Central memory CD4-positive, alpha-beta T cell (primary cell): ENCODE measurements at places on chromosomes 13 and 19.

DNA sequence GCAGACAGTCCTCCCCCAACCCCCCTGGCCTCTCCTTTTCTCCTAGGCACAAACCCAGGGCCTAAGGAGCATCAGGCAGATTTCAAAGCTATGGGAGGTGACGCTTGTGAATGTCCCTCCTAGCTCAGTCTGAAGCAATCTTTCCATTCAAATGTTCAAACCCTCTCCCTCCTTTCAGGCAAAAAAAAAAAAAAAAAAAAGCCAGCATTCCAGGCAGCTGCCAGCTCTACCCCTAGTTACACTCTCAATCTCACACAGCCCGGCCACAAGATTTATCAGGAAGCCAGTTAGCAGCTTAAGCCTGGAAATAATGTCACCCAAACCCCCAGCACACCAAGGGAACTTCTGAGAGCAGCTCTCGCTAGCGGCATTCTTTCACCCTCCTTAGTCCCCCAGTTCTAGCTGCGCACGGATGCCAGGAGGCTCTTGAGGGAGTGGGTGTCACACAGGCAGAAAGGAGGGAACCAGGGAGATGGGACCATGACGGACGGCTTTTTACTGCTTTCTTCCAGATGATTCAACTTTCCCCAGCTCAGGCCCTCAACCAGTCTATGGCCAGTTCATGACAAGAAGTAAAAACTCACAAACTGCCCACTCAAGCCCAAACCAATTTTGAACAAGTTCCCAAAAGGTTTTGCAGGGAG, 6.3 kb downstream of the SH3GL1 start:
- no peak for DNase-seq

- DNase-seq: no peak
These were observed 29.2 kb upstream of the LAMP1 start for GRCh38 chr13:113267642-113268405.

DNA sequence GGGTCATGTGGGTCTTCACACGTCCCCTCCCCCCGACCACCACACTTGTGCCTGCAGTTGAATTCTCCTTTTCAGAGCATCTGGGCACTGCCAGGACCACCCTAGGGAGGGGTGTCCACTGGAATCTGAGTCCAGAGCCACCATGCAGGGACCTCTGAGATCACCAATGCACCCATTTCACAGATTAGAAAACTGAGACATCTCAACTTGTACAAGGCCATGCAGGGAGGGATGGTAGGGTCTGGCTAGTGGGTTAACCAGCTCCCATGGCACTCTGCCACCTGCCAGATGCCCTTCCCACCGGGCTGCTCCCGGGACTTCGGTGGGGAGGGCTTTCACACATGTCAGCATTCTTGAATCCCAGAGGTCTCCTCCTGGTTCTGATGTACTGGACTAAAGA, 44.3 kb upstream of the C19orf12 start:
- no peak for DNase-seq

GRCh38 chr13:59408738-59409137, 755.0 kb downstream of the DIAPH3 start:
- DNase-seq: no peak

DNA sequence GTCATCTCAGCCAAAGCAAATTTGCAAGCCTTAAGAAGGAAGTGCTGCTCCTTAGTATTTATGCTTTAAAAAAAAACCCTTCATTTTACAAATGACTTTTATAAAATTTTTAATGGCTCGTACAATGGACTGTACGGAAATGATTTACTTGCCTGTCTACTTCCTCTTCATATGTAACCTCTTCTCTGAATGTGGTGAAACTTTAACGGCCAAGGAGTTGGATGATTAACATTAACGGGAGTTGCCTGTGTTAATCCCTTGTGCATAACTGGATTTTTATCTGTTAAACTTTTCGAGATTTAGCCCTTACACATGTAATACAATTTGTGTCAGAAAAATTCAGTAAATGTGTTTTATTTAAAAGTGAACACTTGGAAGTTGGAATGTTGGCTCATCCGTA, 429.4 kb downstream of the TBC1D4 start:
- DNase-seq: no peak

DNA sequence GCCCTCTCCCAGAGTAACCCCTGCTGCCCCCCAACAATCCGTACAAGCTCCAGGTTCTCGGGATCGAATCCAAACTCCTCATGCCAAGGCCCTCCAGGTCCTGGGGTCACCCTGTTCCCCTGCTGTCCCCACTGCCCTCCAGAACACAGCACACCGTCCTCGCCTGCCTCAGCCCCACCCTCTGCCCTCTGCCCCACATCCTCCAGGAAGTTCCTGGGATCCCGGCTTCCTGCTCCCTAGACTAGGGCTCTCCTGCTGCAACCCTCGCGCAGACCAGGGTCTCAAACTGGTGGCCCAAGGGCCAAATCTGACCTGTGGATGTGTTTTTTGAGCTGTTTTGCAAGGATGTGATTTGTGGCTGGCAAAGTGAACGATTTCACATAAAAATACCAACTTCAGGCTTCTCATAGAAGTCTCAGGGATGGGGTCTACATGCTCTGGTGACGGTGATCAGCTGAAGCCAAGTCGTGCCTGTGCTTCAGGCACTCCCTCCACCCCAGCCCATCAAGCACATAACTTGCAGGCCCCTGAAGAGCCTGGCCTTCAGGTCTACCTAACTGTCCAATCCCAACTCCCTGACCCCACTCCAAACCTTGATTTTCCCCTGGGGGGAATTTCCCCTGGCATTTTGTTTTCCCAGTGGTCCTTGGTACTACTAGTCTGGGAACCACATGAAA, 1.8 kb downstream of the RABAC1 start:
- DNase-seq: no peak

GRCh38 chr19:51737924-51738323, 13.8 kb downstream of the FPR1 start:
- DNase-seq: no peak

DNA sequence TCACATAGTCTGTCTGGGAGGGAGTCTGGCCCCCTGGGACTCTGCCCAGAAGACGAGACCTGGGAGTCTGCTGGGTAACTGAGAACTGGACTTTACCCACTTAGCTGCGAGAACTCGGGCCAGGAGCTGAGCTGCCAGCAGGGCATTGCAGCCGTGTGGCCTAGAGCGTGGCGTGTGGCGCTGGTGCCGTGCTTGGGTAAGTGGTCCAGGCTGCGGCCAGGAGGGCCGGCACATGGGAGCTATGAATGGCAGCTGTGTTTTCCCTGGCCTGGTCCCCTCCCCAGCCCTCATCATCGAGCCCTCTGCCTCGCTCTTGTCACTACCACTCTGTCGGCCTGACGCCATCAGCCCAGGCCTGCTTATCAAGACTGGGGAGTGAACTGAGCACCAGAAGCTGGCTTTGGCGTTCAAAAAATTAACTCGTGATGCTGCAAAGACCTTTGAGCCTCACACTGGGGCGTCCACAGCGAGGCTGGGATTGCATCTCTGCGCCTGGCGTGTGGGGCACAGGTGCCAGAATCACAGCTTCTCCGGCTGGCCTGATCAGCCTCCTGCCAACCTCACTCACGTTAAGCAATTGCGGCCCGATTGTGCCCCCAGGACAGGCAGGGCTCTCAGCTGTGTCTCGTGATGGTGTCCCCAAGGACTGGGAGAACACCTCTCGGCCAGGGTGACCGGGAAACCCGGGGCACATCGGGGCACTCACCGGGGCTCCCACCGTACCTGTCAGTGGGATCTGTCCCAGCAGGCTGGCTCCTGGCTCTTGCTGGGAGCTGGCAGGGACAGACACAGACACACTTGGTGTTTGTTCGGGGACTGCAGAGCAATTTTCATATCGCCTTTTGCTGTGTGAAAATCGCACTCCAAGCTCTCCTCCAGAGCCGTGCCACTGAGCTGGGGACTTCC, 85.9 kb downstream of the KDM4B start:
- DNase-seq: no peak

DNA sequence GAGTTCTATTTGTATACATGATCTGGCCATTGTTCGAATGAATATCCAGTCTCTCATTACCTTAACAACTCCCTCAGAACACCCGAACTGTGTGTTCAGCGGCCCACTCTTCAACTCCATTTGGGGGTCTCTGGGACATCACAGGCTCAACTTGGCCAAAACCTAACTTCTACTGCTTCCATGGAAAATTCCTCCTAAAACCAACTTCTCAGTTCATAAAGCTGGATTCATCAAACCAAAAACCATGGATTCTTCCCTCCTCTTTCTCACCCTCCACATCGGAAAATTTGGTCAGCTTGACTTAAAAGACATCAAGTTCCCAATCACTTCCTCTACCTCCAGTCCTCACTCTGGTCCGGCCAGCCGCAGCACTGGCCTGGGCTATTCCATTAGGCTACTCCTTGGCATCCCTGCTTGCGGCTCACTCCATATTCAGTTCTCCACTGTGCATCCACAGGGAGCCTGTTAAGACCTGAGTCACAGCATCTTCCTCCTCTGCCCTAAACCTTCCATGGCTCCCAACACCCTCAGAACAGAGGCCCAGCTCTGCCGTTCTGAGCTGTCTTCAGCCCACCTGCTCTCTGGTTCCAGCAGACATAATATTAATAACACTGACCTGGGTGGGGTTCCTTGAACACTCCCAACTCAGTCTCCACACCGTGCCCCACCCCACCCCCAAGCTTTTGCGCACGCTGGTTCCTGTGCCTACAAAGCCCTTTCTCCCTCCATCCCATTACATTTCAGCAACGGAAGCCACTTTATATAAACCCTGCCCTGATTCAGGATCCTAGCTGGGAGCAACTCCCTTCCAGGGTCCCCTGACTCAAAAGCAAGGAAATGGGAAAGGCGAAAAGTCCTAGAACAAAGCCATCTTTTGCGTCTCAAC, 1.1 kb downstream of the ZNF792 start:
- DNase-seq: no peak

GRCh38 chr13:25018729-25019115, 77.2 kb upstream of the PABPC3 start:
- no peak for DNase-seq

GRCh38 chr13:48977286-48977625, 1.5 kb downstream of the FNDC3A start:
- no peak for DNase-seq

GRCh38 chr19:44313231-44313630, 8.4 kb upstream of the ZNF235 start:
- no peak for DNase-seq

GRCh38 chr13:112953591-112954487, 15.2 kb upstream of the MCF2L start:
- DNase-seq: no peak
